ENCODE measurements at places on chromosomes 6 and 20. TPM values are rescaled to one million over a fixed set of nuclear protein-coding genes. Genes with fewer than 3 reads are reported as not detected.

GRCh38 chr6:124226396-124226795 is 422.7 kb downstream of the NKAIN2 start:
- no peak for DNase-seq

GRCh38 chr20:12022126-12022525 is 104.4 kb downstream of the BTBD3 start:
- no peak for DNase-seq

DNA sequence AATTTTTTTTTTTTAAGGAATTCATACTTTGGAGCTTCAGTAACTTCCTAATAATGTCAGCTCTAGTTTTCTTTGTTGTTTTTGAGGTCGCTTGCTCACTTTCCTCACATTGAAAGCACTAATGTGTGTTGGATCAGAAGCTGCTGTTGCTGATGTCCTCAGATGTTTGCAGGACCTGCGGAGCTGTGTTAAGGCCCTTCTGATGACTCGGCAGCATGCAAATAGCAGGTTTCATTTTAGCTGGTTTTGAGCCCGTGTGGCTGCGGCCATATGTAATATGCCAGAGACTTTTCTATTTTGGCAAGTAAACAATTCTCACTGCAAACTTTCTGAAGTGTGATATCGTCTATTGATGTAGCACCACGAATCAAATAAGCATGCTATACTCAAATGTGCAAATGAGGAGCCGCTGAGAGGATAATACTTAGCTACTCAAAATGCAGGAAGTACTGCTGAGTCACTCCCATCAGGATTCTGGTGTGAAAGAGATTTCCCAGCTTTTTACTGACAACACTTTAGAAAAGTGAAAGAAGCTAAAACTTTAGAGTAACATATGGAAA is 187.8 kb downstream of the SASH1 start:
- no peak for DNase-seq

- peak; percentile 43 for DNase-seq
Observed at GRCh38 chr6:138509371-138509770, 10.1 kb upstream of the NHSL1 start.

ATP9A gene
- total RNA-seq: 5.4 TPM

- DNase-seq: no peak
Observed at GRCh38 chr6:527989-528673, 128.8 kb downstream of the HUS1B start.

GRCh38 chr6:146813554-146813953 is 214.8 kb downstream of the ADGB start:
- DNase-seq: no peak

FGD2 gene
- 0.44 TPM for total RNA-seq

DNA sequence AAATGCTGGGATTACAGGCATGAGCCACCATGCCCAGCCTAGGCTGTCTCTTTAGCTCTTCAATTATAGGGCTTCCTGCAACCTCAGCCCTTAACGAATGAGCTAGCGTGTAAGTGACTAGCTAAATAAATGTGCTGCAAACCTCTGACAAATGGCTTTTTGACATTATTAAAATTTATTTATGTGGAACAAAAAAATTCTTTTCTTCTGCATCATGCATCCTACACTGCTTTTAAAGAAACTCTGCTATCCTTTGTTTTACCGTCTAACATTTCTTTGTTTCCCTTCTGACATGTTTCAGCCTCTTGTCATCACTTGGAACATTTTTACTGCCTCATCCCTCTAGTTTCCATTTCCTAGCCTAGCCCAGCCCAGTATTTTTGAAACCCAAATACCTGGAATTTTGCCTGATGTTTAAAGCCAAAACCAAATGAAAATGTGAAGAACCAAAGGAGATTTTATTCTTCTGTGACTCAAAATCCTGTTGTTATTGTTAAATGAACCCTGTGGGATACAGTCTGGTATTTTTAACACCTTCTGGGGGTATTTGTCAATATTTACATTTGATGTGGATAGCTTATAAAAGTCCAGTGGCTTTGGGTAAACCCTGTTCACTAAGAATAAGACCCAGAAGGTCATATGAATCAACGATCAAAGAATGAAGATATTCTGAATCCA is 9.5 kb downstream of the NT5E start:
- DNase-seq: no peak

- DNase-seq: no peak
Observed at GRCh38 chr20:62345681-62346370, 21.3 kb downstream of the LAMA5 start.

GRCh38 chr6:47112317-47112716 is 70.2 kb upstream of the ADGRF1 start:
- no peak for DNase-seq

DNA sequence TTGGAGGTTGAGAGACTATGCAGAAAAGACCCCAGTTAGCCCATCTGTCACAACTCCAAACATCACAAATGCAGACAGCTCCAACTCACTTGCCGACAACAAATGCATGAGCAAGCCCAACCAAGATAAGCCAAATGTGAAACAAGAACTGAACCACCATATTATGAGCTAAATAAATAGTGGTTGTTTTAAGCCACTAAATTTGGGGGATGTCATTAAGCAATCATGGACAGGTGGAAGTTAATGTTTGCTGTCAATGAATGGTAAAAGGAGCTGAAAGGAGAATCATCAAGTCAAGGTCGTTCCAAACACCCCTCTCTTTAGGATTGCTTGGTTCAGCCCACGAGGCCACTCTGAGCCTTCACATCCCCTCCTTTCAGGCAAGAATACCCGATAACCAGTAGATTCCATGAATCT is 71.2 kb upstream of the PLCB4 start:
- DNase-seq: no peak

RSPH9 gene
- 0.35 TPM for total RNA-seq

DNA sequence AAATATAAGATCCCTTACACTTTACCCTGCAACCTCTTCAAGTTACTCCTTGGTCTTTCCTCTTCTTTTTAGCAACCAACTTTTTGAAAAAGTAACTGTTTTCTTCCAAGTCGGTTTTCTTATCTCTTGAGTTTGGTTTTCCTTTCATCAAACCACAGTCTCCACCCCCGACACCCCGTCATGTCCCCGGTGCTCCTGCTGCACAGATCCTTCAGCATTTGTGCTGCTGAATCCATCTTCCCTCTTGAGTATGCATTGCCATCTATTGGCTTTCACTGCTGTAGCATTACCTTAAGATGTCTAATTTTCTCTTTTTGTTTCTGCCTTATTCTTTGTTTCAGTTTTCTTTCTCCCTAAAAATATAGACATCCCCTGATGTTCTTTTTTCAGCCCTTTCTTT is 11.9 kb upstream of the TNFRSF21 start:
- DNase-seq: no peak

DNA sequence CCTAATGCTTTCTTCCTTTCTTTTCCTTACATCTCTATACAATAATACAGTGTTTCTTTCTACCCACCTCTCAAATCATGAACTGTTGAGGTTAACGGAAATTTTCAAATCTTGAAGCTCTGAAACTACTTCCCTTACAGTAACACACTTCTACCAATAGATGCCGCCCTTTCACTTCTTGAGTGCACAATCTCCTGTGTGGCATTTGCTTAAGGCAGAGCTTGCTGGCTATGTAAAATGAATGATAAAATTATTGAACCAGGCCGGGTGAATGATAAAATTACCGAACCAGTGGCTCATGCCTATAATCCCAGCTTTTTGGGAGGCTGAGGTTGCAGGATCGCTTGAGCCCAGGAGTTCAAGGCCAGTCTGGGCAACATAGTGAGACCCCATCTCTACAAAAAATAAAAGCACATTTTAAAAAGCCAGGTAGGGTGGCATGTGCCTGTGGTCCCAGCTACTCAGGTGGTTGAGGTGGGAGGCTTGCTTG is 56.8 kb downstream of the KCNS1 start:
- DNase-seq: no peak

HMGCLL1 gene
- 0.11 TPM for total RNA-seq

PGC gene
- total RNA-seq: 0.62 TPM

TUBB2B gene
- total RNA-seq: 627 TPM

DNA sequence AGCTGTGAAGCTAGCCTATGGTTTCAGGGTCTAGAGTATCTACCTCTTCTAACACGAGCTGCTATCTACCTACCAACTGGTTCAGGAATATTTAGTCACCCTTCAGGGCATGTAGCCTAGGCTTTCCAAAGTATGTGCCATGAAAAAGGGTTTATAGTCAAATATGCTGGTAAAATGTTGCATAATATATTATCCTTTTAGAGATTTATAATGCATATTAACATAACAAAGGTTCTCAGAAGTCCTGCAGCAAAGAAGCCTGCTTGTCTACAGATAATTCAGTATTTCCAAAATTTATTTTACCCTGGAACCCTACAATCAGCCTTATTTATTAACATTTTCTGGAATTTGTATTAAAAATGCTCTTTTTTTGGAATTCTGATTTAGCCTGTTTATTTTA is 56.0 kb downstream of the PRDM13 start:
- no peak for DNase-seq

DNA sequence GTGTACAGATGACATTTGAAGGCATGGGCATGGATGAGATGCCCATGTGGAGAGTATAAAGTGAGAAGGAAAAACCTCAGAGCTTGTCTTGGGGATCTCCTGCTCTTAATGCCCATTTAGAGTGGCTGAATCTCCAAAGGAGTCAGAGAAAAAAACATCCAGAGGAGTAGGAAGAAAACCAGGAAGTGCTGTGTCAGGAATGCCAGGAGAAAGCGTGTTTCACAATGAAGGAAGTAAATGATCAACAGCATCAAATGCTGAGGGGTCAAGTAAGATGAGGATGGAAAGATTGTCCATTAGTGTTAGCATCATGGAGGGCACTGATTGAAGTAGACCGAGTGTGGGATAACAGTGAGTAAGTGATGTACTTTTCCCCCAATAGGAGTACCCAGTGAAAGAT is 56.1 kb downstream of the FIG4 start:
- DNase-seq: no peak

DNA sequence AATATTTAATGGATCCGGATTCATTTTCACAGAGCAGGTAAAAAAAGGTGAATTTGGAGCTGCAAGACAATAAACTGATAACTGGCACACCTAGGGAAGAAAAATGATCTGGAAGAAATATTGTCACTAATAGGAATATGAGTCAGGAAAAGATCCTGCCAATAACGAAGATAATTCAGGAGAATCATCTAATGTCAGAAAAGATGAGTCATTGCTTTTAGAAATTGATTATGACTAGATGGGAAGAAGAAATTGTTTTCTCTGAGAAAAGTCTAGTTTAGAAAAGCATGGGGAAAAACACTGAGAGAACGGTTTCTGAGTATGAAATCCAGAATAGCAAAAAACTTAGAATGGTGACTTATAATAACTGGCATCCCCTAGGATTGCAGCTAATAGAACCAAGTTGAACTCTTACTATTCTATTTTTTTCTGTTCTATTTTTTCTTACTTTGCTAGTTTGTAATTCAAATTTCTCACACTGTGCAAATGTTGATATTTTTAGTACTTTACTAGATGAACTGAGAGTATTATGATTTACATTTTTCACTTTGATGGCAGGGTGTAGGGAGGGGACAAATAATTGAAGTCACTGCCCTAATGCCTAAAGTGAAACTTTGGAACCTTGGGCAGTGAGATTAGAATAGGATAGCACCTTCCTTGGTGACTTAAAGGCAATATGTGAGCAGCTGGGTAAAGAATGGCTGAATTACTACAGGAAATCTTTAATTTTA is 38.2 kb upstream of the SUPT3H start:
- no peak for DNase-seq

XKR7 gene
- total RNA-seq: 2.3 TPM

TAP2 gene
- 23.0 TPM for total RNA-seq

DNA sequence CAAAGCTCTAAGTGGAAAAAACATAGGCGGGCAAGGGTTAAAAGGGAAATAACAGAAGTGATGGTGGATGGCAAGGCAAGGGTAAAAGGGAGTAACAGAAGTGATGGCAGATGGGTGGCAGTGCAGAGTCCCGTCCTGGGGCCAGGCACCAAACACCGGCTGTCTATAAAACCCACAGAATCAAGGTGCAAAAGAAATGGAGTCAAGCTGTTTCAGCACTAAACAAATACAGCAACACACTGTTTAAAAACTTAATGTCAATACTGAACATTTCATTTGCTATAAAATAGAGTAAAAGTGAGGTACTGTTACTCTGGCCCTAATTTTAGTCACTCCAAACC is 87.6 kb downstream of the MAN1A1 start:
- DNase-seq: no peak

- DNase-seq: no peak
Observed at GRCh38 chr6:100084316-100084990, 90.4 kb upstream of the MCHR2 start.

GRCh38 chr6:35076997-35077712 is 64.0 kb downstream of the TCP11 start:
- no peak for DNase-seq

DNA sequence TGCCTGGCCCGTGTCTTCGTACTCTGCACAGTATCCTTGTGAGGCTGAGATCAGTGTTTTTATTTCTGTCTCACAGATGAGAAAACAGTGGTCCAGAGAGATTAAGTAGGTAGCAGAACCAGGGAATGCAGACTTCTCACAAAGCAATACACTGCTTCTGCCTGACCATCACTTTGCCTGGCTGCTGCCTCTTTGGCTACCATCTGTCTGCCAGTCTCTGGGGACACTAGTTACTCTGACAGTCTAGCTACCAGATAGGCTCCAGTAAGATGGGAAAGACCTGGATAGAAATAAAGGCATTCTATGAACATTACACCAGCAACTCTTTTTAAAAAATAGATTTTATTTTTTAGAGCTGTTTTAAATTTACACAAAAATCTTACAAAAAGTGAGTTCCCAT is 96.9 kb downstream of the PHACTR3 start:
- DNase-seq: no peak

DNA sequence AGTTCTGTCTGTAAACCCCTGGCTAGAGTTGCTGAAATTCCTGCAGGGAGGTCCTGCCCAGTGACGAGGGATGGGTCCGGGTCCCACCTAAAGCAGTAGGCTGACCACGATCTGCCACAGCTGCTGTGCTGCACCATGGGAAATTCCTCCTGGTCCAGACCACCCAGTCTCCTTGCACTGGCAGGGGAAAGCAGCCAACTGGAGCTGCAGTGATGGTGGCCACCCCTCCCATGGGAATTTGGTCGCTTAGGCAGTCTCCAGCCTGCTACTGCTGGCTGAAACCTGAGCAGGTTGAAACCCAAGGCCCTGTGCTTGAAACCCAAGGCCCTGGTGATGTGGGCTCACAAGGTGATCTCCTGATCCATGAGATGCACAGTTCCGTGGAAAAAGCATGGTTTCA is 23.9 kb upstream of the MOXD1 start:
- DNase-seq: peak; percentile 16

DNA sequence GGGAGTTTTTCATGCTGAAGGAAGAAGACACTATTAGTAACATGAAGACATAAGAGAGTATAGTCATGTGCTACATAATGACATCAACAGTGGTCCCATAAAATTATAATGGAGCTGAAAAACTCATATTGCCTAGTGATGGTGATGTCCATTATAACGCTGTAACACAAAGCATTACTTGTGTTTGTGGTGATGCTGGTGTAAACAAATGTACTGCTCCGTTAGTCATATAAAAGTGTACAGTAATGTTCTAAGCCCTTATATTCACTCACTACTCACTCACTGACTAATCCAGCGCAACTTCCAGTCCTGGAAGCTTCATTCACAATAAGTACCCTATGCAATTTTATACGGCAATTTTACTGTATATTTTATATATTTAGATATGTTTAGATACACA is 26.8 kb upstream of the ASF1A start:
- DNase-seq: no peak

XPO5 gene
- total RNA-seq: 84.9 TPM

RIPOR3 gene
- 5.4 TPM for total RNA-seq

- no peak for DNase-seq
Observed at GRCh38 chr6:53585208-53585900, 40.5 kb upstream of the GCLC start.

- no peak for DNase-seq
Observed at GRCh38 chr20:38547288-38548085, 33.5 kb upstream of the ADIG start.

Measured in WTC11 (cell line).